ENCODE measurements at places on chromosomes 11 and 22.

GRCh38 chr11:63020671-63021291 is 5.1 kb upstream of the SLC22A8 start:
- no peak for DNase-seq

- no peak for DNase-seq
Observed at GRCh38 chr11:16750417-16750816, 12.0 kb downstream of the C11orf58 start.

- no peak for DNase-seq
Observed at GRCh38 chr11:106733635-106734034, 284.6 kb downstream of the GUCY1A2 start.

DNA sequence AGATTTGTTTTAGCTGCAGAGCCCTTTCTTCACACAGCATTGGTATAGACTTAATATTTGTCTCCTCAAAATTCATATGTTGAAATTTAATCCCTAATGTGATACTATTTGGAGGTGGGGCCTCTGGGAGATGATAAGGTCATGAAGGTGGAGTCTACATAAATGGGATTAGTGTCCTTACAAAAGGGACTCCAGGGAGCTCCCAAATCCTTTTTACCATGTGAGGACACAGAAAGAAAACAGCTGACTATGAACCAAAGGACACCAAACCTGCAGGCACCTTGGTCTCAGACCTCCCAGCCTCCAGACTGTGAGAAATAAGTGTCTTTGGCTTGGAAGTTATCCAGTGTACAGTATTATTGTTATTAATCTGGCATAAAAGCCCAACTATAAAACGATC is 10.2 kb downstream of the SLC35F2 start:
- no peak for DNase-seq

DNA sequence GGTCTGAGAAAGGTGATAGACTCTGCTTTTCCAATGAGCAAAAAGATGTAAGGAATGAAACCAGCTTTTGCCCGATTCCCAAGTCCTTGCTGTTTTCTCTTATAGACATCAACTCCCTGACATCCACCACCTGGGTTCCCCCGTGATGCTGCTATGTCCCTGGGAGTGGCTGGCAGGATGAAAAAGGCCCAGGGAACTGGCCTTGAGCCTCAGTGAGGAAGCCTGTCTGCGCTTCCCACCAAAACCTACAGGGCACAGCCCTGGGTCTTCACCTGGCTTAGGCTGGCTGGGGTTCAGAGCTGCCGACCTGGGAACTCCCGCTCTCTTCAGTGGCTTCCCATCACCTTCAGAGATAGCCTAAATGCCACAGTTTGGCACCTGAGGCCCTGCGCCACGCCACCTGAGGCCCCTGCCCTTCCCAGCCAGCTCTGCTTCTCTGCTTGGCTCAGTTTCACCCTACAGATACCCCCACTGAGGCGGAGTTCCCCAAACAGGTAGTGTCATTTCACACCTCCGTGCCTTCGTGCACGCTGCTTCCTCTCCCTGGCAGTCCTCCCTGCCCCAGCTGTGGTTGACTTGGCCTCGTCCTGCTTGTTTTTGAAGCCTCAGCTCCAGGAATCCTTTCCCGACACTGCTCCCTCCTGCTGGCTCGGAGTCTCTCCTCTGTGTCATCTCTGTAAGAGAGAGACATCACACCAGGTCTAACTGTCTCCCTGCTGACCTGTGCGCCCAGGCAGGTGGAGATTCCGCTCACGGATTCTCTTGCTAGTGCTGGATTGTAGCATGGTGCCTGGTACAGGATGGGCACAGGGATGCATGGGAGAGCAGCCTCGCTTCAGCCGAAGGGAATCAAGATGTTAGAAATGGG is 10.7 kb downstream of the SLC37A2 start:
- peak; percentile 47 for DNase-seq

- DNase-seq, result no peak
Observed at GRCh38 chr22:31092161-31092560, 11.0 kb downstream of the SMTN start.

DNA sequence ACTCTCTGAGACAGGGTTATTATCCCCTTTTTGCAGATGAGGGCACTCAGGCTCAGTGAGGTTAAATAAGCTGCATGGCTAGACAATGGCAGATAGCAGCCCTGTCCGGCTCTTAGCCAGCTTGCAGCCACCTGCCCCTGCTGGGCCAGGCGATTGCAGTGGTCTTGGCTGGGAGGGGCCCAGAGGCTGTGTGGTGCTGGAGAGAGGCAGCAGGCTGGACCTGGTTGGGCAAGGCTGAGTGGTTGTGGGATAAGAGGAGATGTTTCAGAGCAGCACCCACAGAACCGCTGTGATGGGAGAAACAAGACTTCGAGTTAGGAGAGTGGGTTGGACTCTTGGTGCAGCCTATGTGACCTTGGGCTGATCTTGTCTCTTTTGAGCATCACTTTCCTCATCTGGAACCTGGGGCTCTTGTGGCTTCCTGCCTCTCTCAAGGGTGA is 25.5 kb downstream of the PTPRJ start:
- no peak for DNase-seq

DNA sequence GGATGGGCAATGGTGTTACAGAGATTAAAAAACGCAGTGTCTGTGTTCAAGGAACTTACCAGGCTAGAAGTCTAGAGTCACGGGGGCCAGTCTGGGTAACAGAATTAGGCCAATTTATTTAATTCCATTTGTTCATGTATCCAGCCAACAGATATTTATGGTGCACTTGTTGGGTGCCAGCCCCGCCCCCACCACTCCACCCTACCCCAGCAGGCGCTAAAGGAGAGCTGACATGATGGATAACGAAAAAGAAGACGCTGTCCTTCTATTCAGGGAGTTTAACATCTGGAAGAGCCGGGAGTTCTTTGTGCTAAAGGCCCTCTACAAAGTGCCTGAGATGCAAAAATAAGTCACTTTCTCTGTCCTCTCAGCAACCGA is 1.1 kb upstream of the BMAL1 start:
- no peak for DNase-seq

DNA sequence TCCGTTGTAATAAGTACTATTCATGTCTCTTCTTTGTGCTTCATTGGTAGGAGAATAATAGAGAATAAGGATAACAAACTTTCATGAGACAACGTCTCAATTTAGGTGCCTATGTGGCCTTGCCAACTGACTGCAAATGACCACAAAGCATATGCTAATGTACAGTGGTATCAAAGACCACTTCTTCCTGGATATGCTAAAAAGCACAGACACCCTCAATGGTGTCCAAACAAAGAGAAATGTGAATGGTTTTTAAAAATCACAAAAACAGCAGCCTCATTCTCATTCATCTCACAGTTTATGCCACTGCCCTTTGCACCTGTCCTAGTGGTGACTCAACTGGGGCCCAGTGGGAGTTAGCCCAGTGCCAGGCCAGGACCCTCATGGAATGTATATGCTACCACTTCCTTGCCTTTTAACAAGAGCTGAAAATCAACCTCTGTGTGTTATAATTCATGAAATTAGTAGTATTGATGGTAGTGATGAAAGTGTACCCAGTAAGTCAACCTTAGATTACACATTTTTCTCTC is 65.2 kb upstream of the MTMR2 start:
- no peak for DNase-seq

GRCh38 chr11:123251657-123252344 is 56.8 kb upstream of the CLMP start:
- DNase-seq, result no peak

DNA sequence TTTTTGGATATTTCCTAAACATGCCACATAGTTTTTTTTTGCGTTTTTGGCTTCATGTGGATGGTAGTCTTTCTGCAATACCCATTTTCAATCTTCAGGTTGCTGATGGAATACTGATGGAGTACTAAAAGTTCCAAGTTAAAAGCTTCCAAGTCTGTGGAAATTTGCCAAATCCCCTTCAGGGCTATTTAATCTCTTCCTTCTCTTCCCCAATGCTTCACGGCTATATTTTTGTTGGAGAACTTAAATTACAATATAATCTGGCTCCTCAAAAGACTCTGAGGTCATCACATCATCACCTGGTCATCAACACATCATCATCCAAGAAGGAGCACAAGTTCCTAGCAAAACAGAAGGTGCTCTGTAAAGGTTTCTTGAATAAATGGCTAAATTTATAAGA is 881.0 kb upstream of the TENM4 start:
- DNase-seq, result no peak

DNA sequence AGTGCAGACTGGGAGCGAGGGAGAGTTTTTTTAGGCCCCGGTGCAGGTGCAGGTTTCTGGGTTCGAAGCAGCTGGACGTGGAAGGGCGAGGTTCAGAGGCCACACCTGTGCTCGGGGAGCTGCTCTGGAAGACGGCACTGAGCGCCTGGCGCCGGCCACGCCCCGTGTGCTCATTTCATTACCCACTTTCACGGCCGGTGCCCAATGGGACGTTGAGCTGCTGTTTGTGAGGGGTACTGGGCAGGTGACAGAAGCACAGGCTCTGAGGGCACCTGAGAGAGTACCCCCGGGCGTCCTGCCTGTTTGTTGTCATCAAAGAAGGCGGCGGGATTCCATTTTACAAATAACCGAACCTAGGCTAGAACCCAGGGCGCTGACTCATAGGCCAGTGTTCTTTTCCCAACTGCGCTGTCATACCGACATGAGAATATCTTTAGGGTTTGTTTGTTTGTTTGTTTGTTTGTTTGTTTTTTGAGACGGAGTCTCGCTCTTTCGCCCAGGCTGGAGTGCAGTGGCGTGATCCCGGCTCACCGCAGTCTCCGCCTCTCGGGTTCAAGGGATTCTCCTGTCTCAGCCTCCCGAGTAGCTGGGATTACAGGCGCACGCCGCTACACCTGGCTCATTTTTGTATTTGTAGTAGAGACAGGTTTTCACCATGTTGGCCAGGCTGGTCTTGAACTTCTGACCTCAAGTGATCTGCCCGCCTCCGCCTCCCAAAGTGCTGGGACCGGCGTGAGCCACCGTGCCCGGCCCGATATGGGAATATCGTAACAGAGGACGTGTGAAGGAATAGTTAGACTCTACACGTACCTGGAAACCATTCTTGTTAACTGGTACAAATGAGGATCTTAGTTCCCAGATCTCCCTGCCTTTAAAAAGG is 16.6 kb upstream of the SPTBN2 start:
- peak; percentile 68 for DNase-seq

- DNase-seq, result no peak
Observed at GRCh38 chr22:36339171-36340065, 48.3 kb downstream of the MYH9 start.

All from GM10248 (cell line).